ENCODE measurements at places on chromosomes 11 and 22. TPM values are rescaled to one million over a fixed set of nuclear protein-coding genes. Genes with fewer than 3 reads are reported as not detected.

CD3G gene
- 1.9 TPM for total RNA-seq

DNA sequence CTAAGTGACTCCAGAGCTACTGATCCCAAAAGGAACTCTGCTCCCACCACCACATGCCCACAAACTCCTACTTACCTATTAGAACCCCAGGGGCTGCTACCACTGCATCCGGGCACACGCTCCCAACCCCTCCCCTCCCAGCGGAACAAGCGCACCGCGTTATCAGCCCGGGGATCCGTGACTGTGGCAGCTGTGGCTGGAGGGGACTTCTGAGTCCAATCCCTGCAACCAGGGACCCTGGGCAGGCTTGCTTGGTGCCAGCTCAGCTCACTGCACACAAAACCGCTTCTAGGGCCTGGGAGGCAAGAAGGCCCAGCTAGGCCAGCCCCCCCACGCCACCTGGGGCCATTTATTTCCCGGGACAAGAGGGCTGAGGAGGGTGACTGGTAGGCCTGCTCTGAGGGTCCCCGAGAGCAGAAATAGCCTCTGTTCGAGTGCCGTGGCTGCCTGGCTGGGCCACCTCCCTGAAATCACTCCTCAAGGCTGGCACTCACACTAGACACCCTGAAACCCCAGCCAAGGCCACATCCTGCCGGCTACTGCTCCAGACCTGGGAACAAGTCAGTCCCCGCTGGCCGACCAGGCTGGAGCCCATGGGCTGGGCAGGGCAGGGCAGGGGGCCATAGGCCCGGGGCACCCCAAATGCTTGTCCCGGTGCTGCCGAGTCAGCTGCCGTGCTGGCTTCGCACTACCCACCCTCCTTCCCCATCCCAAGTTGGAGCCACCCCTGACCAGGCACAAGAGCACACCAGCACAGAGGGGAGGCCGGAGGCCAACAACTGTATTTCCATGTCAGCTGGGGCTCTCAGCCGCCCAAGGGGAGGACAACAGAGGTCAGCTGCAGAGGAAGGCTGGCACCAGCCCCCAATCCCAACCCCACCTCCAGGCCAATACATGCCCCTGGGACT lies 1.9 kb upstream of the IFITM10 start:
- DNase-seq: no peak

DNA sequence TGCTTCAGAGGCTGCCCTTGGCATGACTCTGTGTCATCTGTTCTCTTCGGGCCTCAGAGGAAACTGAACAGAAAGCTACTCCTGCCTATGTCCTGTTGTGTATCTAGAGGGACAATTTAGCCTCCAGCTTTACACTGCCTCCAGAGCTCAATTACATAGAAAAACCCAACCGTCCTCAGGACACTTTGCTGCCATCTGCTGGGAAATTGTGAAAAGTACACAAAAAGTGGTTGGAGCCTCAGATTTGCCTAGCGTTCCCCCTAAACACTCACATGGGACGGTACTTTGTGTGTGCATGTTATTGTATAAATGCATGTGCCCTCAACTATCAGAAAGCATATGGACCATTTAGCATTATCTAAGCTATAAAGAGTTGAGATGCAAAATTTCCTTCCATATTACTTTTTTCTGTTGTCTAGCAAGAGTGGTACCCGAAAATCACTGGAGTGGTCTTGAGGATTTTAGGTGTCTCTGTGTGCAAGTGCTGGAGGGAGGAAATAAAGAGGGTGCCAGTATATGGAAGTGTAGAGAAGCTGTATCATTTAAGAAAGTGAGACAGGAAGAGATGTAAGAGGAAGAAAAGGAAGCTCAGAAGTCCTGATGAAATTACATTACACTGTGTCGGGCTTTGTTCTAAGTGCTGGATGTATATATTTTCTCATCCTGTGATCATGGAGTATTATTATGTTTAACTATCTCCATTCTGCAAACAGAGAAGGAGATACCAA lies 8.7 kb upstream of the MS4A4E start:
- no peak for DNase-seq

DNA sequence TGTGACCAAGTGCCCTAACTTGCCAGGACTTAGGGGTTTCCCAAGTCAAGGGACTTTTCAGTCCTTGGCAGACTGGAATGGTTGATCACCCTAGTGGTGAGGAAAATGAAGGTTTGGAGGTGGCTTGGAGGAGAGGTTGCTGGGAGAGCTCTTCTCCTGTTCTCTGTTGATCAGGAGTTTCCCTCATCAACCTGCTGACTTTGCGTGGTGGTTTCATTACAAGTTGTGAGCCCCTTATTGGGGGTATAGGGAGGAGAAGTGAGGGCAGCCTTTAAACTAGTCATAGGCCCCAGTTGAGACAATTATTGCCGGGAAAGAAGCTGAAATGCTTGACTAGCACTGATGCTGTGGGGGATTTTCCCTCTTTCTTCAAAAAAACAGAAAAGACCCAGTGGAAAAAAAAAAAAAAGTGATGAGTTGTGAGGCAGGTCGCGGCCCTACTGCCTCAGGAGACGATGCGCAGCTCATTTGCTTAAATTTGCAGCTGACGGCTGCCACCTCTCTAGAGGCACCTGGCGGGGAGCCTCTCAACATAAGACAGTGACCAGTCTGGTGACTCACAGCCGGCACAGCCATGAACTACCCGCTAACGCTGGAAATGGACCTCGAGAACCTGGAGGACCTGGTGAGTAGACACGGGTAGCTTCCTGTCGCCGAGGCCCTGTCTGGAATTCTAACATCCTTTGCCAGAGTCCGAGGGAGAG lies at the start of gene CXCR5:
TSS of gene CXCR5 (plus strand) at position 525 of the 704 bp plus-strand sequence. CDS start at position 575, 50 bp downstream.
- DNase-seq: no peak

DNA sequence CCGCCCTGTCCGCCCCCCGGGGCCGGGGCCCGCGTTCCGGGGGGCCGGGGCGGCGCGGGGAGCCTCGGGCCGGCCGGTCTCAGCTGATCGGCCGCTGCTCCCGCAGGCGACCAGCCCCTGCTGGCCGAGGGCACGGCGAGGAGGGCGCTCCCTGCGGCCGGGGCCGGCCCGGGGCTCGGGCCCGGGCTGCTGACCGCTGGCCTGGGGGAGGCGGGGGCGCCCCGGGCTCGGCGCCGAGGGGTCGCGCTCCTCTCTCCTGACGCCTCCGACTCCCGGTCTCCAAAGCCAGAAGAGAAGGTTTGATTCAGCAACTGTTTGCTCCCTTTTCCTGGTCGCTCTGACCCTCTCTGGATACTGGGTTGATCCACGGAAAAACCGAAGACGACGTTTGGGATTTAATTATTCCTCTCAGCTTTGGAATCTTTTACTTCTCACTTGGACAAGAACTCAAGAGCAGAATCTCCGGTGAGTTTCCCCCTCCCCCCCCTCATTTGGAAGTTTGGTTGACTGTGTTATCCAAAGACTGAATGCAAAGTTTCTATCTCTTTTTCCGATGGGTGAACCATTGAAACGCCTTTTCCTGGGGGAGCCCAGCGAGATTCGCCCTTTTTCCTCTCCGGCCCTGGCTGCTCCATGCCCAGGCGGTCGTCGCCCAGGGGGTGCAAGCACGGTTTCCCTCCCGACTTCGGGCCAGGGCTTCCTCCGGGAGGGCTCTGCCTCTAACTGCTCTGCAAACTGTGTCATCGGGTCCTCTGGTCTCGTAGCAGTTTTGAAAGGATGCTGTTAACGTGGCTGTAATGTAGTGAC lies 725 bp downstream of the KDM2A start:
- peak; percentile 45 for DNase-seq

GRCh38 chr22:41288245-41288946 lies 2.4 kb upstream of the RANGAP1 start:
- peak; percentile 50 for DNase-seq

- no peak for DNase-seq
Measured at GRCh38 chr11:58495906-58496305, 12.0 kb downstream of the OR5B21 start.

UCP3 gene
- total RNA-seq: 1.1 TPM

DNA sequence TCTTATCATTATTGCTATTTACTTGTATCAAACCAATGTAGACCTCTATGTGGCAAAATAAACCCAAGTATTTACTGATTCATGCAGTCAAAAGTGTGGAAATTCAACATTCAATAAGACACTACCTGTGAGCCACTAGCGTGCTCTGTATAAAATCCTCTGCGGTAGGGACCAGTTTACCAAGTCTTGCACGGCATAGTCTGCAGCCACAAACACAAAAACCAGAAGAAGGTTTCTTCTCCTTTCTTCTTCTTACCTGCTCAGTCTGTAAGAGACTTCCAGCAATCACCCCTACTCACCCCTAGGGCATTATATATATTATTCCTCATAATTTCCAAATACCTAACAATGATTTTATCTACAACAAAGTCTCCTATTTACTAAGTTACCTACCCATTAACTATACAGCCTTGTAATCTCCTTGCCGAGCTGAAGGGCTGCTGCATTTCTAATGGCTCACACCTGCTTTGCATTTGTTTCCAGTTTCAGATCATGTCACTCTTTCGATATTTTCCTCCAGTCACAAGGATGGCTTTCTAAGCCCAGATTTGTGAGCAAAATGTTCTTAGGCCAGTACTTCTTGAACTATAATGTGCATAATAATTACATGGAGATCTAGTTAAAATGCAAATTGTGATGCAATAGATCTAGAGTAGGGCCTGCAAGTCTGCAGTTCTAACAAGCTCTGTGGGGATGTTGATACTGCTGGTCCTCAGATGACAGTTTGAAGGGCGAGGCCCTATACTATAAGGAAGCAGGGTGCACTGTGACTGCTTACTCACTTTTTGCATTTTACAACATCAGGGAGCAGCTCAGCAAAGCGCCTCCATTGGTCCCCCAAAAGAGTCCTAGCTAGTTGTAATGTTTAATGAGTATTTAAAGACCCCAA lies 191.9 kb upstream of the DDI1 start:
- peak; percentile 36 for DNase-seq

BDNF gene
- 0.15 TPM for total RNA-seq

GRCh38 chr11:112394304-112394703 lies 133.6 kb upstream of the PLET1 start:
- DNase-seq: no peak

DNA sequence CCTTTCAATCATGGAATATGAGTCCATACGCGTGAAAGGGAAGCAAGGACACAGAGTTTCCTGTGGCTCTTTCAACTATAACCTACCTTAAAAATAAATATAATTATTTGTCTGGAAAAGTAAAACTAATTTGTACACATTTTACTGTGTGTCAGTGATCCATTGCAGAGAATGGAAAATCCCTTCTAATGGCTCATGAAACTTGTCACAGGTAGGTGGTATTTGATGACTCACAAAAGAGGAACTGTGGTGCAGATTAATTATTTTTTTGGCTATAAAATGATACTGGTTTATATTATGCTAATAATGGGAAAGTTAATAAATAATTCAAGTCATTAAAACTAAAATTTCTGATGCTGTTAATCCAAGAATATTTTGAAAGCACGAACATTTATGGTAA lies 792.2 kb downstream of the METTL15 start:
- DNase-seq: no peak

DNA sequence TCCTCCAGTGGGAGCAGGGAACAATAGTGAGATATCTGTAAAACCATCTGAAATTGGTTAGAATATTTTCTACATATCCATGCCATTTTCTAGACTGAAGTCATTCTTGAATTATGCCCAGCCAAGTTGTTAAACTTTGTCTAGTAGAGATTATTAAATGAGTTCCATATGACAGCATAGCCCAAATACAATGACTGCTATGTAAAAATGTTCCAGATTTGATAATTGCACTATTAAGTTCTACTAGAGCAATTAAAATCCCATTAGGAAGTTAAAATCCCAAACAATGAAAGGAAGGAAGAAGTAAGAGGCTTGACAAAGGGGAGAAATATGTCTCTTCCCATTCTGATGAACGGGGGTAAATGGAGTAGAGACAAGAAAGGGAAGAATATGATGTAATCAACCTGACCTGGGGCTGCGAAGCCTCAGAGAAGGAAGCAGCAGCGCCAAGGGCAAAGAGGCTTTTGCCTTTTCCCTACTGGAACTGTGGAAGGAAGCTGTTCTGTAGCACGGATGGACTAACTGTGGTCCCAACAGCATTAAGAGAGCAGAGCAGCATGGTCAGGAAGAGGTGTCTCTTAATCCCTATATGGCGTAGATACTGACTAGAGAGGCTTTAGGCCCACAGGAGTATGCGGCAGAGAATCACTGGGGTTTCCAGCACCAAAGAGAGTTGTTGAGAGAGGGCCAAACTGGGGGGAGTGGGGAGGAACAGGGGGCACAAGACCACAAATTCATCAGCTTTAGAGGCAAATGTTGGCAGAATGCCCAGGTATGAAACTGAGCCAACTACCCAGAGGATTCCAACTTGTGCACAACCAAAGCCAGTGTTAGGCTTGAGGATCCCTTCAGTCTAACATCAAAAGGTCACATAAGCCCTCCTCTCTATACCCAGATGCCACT lies 26.7 kb downstream of the RRP8 start:
- DNase-seq: no peak

DNA sequence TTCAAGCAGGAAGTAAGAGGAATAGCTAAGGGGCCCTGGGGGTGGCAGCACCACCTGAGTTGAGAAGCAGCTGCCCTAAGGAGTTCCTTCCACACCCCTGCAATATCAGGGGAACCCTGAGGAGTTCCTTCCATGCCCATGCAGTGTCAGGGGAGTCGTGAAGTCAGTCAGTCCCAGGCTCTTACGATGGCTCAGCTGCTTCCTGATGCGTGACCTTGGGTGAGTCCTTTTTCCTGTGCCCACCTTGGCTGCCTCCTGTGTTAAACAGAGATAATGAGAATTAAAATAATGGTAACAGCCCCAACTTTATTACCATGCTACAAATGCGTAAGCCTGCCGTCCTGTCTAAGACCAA lies 181.1 kb downstream of the MIAT start:
- no peak for DNase-seq

DNA sequence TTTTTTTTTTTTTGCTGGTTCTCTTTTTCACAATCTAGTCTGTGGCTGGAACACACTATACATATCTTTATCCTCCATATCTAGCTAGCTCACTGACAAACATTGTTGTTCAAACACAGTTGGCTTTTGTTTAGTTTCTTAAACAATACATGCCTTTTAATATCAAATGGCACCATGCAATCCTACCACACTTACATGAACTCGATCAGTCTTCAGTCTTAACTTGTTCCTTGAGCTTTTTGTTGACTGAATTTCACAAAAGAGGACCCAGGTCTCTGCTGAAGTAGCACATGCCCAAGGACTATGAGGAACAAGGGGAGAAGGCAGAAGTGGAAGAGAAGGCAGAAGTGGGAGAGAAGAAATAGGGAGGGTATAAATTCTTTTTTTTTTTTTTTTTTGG lies 25.5 kb downstream of the TMEM123 start:
- DNase-seq: no peak

DNA sequence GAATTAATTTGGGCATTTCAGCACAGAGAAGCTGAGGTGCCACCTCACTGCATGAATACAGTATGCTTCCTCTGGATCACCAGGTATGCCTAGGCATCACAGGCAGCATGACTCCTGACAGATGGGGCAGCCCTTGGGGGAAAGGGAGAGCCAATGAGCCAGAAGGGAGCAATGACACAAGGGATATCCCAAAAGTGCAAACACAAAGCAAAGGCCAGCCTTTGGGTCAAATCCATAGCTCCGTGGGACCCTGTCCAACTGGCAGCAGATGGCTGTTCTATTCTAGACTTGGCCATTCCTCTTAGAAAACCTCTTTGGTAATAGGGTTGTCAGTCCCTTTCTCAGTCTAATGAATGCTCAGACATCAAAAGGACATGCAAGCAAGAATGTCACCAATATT lies 73.3 kb downstream of the SERGEF start:
- DNase-seq: no peak
